Upper lobe of left lung (tissue), 6 donors: ENCODE measurements at places on chromosomes 13 and 19. TPM values are rescaled to one million over a fixed set of nuclear protein-coding genes. Genes with fewer than 3 reads are reported as not detected.

- no peak for DNase-seq
Observed at GRCh38 chr13:51328488-51328887, 11.0 kb upstream of the SERPINE3 start.

DNA sequence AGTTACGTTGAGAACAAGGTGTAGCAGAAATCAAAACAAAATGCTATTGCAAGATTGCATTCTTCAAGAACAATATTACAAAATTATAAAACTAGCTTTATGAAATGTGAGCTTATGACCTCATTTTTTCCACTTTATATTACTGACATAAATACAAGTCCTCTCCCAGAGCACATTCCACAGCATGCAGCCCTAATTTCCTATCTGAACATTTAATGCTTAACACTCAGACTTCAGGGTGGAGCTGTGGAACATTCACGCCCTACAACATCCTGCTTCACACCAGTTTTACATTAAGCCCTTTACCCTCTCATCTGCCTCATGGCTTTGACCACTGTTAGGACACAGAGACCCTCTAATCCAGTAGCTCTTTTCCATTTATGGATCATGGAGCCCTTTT lies 65.5 kb downstream of the EPSTI1 start:
- DNase-seq, result no peak

- DNase-seq, result peak; percentile 85
Observed at GRCh38 chr19:4052114-4052992, 14.3 kb downstream of the ZBTB7A start.

ZNF675 gene
- total RNA-seq, result 14.7 TPM

ZNF439 gene
- 12.1 TPM for total RNA-seq

DNA sequence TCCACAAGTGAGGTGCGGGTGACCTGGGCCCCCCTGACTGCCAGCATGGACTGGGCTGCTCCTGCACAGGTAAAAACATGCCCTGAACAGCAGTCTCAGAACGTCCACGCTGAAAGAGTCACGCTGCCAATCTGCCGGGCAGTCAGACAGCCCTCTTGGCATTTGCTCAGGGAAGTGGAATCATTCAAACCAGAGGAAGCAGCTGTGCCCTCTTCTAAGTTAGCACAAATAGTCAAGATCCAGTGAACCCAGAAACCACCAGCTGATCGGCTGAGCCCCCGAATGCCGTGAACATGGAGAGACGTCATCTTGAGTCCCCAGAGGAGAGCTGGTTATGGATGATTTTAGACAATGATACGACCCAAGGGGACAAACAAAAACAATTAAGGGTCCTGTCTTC lies 34.4 kb downstream of the KLF2 start:
- no peak for DNase-seq

- DNase-seq, result no peak
Observed at GRCh38 chr19:39223703-39224279, 19.7 kb upstream of the SYCN start.

DNA sequence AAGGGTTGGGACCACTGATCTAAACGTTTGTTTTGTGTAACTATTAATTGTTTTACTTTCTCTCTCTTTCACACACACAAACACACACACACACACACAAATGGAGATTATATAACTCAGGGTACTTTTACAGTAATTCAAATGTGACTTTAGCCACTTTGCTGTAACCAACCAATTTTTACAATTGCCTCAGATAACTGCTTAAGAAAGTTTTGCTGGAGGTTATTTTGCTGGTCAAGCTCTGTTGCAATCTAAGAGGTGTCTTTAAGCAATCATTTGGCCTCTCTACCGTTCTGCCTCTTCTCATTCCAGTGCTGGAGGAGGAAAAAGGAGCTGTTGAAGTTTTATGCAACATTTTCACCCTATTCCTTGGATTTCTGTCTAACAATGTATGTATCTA lies 63.0 kb downstream of the TBC1D4 start:
- no peak for DNase-seq

- no peak for DNase-seq
Observed at GRCh38 chr19:6098574-6098973, 11.7 kb downstream of the RFX2 start.

DNA sequence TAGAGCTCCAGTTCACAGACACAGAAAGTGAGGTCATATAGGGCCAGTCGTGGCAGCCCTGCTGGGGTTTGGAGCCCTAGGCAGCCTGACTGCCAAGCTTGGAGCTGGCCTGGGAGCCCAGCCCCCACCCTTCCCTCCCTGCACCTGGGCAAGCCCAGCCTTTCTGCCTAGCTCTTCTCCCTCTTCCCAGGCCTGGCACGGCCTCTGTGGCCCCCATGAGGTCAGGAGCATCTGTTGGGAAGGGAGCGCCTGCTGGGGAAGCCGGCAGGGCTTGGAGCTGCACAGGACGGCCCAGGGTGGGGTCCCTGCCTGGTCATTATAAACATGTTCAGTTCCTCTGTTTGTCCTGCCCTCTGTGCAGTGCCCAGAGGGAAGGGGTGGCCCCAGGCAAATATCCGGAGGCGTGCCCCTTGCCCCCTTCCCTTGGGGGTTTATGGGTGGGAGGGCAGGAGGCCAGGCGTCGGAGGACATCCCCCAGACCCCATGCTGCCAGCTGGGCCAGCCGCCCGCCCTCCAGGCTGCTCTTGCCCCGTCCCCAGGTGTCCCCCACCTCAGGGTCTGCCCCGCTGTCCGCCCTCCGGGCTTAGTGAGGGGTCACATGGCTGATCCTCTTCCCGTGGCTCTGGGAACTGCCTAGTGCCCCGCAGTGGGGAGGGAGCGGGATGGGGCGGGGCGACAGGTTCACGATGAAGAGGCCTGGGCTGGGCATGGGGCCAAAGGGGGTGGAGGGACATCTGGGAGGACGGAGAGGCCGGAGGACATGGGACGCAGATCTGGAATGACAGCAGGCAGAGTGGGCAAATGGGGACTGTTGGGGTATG lies 30.0 kb upstream of the NCCRP1 start:
- DNase-seq, result peak; percentile 88

- DNase-seq, result no peak
Observed at GRCh38 chr13:54185101-54185500, 1156.5 kb downstream of the OLFM4 start.

CFAP97D2 gene
- total RNA-seq, result not detected

DNA sequence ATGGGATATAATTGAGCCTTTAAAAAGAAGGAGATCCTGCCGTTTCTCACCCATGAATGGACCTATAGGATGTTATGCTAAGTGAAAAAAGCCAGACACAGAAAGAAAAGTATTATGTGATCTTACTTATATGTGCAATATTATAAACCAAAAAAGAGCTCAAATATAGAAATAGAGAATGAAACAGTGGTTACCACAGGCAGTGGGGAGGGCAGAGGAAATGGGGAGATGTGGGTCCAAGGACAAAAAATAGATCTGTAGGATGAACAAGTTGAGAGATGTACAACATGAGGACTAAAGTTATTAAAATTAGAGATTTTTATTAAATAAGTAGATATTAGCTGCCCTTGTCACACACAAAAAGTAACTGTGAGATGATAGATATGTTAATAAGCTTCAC lies 29.1 kb downstream of the TDRD3 start:
- no peak for DNase-seq

GRCh38 chr13:44426461-44426860 lies 52.8 kb downstream of the SERP2 start:
- no peak for DNase-seq

KLC3 gene
- 2.4 TPM for total RNA-seq

DNA sequence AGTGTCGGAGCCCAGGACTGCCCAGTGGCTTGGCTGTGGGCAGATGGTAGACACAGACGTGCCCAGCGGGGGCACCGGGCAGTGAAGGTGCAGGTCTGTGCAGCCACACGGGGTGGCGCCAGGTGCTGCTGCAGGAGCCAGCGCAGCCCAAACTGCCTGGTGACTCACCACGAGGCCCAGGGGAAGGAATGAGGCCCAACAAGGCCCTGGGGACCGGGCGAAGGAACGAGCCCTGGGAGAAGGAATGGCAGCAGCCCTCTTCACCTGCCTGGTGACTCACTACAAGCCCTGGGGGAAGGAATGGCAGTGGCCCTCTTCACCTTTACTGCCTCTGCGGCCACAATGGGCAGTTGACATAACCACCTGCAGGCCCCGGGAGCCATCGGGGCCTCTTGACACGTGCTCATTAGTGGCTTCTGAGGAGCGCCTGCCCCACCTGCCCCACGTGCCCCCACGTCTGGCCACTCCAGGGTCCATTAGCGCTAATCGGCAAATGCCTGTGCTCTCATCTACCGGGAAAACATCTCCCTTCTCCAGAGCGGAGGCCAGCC lies 9.3 kb downstream of the MED16 start:
- DNase-seq, result peak; percentile 83

- DNase-seq, result no peak
Observed at GRCh38 chr13:97979051-97979450, 25.6 kb downstream of the IPO5 start.

DCLK1 gene
- total RNA-seq, result 3.1 TPM

DNA sequence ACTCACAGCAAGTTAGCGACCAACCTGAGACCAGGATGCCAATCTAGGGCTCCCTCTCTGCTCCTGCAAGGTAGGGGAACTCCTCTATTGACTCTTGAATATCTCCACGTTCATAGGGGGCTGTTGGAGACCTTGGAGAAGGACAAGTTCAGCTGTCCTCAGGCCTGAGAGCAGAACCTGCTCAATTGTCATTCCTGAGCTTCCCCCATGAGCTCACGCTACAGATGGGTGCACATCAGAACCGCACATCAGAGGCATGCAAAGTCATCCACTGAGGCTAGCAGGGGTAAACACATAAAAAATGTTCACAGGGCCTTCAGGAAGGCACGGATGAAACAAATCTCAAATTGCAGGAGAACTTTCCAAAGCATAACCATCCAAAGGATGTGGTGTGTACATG lies 168.8 kb upstream of the ZNF507 start:
- no peak for DNase-seq

GRCh38 chr13:77817521-77817920 lies 101.1 kb downstream of the EDNRB start:
- no peak for DNase-seq

DNA sequence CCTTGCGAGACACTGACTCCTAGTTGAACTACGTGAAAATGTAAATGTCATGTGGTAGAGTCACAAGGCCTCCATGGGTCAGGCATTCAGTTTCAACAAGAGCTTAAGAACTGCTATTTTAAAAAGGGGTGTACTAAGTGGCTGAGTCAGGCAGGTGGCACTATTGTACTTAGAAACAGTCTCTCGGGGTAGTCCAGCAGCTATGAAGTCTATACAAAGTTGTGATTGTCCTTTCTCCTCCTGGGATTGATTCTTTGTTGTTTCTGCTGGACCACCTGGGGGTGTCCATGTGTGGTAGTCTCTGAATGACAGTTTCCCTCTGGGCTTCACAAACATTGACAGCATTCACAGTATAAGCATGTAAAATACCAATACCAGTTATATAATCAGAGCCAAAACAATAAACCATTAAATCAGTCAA lies 33.0 kb downstream of the UGGT2 start:
- peak; percentile 29 for DNase-seq

DNA sequence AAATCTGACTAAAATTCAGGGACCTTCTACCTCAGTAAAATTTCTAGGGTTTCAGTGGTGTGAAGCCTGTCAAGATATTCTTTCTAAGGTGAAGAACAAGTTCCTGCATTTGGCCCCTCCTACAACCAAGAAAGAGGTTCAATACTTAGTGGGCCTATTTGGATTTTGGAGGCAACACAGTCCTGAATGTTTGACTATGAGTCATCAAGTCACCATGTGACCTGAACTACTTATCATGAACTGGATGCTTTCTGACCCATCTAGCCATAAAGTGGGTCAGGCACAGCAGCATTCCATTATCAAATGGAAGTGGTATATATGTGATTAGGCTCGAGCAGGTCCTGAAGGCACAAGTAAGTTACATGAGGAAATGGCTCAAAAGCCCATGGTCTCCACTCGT lies 163.0 kb upstream of the IRS2 start:
- DNase-seq, result no peak

GRCh38 chr19:51259348-51260245 lies 8.7 kb downstream of the SIGLECL1 start:
- DNase-seq, result no peak
